ENCODE measurements at places on chromosomes 1 and 21. TPM values are rescaled to one million over a fixed set of nuclear protein-coding genes. Genes with fewer than 3 reads are reported as not detected.

S100A12 gene
- polyA plus RNA-seq: 0.97 TPM

ANGPTL1 gene
- polyA plus RNA-seq: 0.58 TPM

C1QTNF12 gene
- 0.88 TPM for polyA plus RNA-seq

JMJD4 gene
- polyA plus RNA-seq: 29.3 TPM

IL12RB2 gene
- 0.53 TPM for polyA plus RNA-seq

OR4F29 gene
- not detected for polyA plus RNA-seq

ATP6V1G3 gene
- polyA plus RNA-seq: not detected

SPRTN gene
- polyA plus RNA-seq: 17.1 TPM

ZNF593OS gene
- 0.61 TPM for polyA plus RNA-seq

DNMT3L gene
- not detected for polyA plus RNA-seq

HMCN1 gene
- not detected for polyA plus RNA-seq

TRPM2 gene
- 5.1 TPM for polyA plus RNA-seq

TMOD4 gene
- 1.0 TPM for polyA plus RNA-seq

SH3BGR gene
- 1.5 TPM for polyA plus RNA-seq

TMEM61 gene
- polyA plus RNA-seq: not detected

ESRRG gene
- 0.43 TPM for polyA plus RNA-seq

UBE2U gene
- polyA plus RNA-seq: not detected

MSH4 gene
- 0.10 TPM for polyA plus RNA-seq

HCRTR1 gene
- not detected for polyA plus RNA-seq

Data from IgD-negative memory B cell (primary cell).